ENCODE measurements at places on chromosomes 4 and X. TPM values are rescaled to one million over a fixed set of nuclear protein-coding genes. Genes with fewer than 3 reads are reported as not detected.

The H2BW2 gene
- not detected for total RNA-seq

The ARHGAP6 gene
- total RNA-seq: 7.5 TPM

The TRIM2 gene
- total RNA-seq: 33.8 TPM

The CCSER1 gene
- 0.65 TPM for total RNA-seq

The IDS gene
- total RNA-seq: 42.2 TPM

The PTPN13 gene
- total RNA-seq: 43.5 TPM

The BGN gene
- 86.5 TPM for total RNA-seq
